HT1080 (cell line): ENCODE measurements at places on chromosomes 5 and 9.

DNA sequence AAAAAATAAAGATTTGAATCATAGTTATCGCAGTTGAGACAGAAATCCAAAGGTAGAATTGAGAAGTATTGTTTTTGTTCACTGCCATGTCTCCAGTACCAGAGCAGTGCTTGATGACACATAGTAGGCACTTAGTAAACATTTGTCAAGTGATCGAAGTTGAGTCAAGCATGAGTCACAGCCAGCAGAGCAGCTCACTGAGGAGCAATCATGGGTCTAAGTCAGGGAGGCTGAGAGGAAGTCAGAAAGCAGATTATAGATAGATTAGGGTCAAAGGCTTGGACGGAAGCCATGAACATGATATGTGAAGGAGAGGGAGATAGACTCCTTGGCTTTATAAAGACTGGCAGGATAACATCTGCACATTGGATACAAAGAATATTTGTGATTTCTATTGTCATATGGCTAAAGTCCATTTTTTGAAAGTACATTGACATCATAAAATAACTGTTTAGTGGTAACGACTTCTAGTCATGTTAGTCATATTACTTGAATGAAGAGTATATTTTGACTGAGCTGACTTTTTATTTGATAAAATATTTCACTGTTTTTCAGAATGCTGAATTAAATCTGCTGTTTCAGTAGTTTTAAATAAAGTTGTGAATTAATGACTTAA lies 168.5 kb downstream of the RAB3C start:
- peak; percentile 82 for DNase-seq

- no peak for DNase-seq
Measured at GRCh38 chr5:176131771-176132170, 106.5 kb upstream of the SIMC1 start.

- DNase-seq: no peak
Measured at GRCh38 chr5:76522103-76522935, 100.9 kb downstream of the F2RL2 start.

DNA sequence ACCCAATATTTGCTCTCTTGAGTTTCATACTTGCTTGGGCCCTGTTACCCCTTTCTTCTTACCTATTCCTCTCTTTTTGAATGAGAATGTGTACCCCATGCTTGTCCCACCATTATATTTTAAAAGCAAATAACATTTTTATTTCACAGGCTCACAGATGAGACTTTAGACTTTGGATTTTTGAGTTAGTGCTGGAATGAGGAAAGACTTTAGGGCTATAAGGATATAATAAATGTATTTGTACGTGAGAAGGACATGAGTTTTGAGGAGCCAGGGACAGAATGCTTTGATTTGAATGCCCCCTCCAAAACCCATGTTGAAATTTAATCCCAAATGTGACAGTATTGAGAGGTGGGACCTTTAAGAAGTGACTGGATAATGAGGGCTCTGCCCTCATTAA lies 33.1 kb upstream of the TNPO1 start:
- no peak for DNase-seq

GRCh38 chr5:138659561-138659960 lies 84.4 kb upstream of the HSPA9 start:
- no peak for DNase-seq

DNA sequence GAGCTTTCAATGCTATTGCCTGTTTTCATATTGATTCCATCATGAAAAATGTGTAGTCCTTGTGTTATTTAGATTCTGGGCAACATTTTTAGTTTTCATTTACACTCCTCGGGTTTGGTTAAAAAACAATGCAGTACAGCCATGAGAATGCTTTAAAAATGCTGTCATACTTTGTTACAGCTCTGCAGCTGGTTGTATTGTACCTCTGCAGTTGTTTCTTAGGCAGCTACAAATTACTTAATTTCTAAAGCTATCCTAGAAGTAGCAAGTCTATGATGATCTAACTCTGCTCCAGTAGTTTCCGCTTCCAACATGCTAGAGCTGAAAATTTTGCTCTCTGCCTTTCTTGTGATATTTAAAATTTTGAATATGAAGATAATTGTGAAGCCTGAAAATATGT lies 20.2 kb downstream of the SNX18 start:
- DNase-seq: no peak

DNA sequence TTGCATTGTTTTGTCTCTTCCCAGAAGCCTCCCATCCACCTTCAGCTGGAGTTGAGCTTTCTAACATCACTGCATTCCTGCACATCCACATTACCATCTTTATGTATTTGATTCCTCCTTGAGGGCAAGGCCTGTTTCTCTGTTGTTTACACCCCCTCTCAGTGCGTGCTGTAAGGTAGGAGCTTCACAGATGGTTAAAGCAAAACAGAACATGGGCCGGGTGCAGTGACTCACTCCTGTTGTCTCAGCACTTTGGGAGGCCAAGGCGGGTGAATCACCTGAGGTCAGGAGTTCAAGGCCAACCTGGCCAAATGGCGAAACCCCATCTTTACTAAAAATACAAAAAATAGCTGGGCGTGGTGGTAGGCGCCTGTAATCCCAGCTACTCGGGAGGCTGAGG lies 110.9 kb downstream of the KCNIP1 start:
- DNase-seq: peak; percentile 80

DNA sequence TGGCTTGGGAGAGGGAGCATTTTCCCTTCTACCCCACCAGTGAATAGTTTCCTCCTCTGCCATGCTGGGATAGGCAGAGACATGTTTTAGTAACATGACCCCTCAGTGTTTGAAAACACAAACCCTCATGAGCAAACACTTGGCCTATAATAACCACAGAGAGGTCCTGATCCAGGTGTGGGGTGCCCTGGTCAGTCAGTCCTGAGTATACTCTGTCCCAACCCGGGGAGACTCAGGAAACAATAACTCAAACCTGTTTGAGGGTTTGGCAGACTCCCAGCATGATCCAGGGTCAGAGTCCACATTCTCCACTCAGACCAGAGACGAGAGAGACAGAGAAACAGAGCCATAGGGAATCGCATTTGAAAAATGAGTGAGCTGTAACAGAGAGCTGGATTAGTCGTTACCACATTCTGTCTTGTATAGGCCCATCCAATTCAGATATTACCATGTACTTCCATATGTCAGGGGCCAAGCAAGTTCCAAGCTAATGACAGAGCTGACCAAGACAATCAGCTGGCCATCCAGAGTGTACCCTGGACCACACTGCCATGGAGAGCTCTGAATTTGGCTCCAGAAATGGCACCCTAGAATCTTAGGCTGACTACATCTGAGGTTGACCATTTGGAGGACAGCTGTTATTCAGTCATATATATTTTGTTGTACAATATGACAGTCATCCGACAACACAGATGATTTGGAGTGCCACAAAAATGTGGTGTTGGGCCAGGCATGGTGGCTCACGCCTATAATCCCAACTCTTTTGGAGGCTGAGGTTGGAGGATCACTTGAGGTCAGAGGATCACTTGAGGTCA lies 4.2 kb upstream of the CA9 start:
- peak; percentile 38 for DNase-seq

DNA sequence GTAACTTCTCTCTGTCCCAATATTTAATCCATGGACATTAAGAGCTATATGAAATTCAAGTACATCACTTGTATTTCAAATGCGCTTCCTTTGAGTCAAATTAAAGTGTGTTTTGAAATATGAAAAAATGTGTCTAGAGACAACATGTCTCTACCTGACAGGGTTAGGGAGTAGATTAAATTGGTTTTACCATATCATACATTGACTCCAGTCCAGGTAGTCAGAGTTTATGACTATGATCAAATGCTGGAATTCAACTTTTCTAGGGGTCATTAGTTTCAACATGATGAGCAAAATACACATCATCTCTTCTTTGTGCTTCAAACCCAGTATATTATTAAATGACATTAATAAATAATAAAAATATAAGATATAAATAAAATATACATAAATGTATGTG lies 259.2 kb downstream of the CDH10 start:
- DNase-seq: no peak

GRCh38 chr9:137293482-137294090 lies 8.5 kb downstream of the NRARP start:
- no peak for DNase-seq
